NCI-H2081 (cell line): ENCODE measurements at places on chromosomes 6 and 20.

- DNase-seq: peak; percentile 25
Observed at GRCh38 chr6:10268611-10269310, 146.1 kb downstream of the TFAP2A start.

- DNase-seq: peak; percentile 46
Observed at GRCh38 chr6:53986165-53986720, 125.0 kb upstream of the MLIP start.

- no peak for DNase-seq
Observed at GRCh38 chr6:75572072-75572471, 29.6 kb upstream of the SENP6 start.

DNA sequence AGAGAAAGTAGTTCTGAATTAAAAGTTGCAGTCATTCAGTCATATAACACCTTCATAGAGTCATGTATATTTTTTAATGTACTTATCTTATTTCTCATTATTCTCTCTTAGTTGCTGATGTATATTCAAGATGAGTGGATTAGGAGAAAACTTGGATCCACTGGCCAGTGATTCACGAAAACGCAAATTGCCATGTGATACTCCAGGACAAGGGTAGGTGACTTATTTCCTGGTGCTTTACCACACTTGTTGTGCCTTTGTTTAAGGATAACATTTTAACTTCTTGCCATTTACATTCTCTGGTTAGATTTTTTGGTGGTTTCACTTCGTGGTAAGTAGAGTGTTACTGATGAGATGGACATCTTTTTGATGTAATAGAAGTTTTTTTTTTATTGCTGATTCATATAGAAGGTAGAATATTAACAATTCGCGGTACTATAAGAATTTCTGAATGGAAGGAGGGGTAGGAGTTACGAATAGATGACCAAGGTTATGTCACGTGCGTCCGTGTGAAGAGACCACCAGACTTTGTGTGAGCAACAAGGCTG, 120.5 kb downstream of the NCOA3 start:
- no peak for DNase-seq

DNA sequence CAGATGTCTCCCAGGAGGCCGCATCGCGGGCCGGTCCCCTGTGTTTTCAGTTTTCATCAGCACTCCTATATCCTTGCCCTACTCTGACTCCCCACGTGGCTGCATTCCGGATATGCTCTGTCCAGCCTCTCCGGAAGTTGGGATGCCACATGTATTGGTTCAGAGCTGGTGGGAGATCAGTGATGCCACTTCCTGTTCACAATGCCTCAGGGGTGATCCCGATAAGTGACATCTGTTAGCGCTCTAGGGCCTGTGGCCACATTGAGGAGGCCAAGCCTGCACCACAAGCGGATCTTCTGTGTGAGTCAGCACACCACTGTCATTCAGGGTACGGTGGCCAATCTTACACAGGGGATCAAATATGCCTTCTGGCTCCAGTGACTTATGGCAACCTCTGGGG, 57.8 kb downstream of the PPP1R3G start:
- no peak for DNase-seq

DNA sequence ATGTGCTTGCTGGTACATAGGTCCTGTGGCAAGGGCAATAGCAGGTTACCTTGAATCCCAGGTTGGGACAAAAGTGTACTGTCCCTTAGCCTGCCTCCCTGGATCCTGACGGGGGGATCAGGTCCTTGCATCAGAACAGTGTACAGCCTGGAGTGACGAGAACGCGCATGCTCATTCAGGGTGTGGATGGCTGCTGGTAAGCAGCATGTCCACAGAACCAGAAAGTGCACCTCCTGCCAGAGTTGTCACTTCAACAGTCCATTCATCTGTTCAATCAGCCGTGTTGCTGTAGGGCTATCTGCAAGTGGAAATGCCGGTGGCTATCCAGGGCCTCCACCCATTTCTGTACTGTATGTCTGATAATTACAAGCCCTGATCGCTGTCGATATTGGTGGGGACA, 236.3 kb upstream of the SOX4 start:
- no peak for DNase-seq

- no peak for DNase-seq
Observed at GRCh38 chr6:33609528-33609927, 11.6 kb upstream of the ITPR3 start.

DNA sequence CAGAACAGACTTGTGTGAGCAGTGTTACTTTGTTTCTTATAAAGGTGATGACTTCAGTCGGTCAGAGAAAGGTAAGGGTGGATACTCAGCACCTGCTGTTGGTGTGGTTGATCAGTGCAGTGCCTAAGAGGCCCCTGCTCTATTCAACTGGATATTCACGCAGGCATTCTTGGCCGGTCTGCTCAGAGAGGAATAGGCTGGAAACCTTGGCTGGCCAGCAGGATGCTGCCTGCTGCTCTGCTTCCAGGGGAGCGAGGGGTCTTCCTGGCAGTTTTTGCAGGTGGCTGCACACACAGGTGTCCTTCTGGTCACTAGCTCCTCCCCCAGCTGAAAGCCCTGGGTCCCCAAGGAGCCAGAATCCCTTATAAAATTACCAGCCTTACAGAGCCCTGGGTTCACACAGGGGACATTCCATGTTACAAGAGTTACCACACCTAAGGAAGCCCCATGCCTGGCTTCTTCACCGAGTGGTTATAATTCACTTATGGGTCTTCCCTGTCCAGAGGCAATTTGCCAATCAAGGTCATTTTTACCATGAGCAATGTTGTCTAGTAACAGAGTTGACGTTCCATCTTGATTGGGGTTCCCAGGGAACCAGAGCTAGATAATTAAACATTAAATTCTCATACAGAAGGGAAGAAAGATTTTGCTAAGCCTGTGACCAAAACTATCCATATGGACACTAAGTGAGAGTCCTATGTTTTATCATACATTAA, 16.4 kb downstream of the SYNJ2 start:
- DNase-seq: no peak

DNA sequence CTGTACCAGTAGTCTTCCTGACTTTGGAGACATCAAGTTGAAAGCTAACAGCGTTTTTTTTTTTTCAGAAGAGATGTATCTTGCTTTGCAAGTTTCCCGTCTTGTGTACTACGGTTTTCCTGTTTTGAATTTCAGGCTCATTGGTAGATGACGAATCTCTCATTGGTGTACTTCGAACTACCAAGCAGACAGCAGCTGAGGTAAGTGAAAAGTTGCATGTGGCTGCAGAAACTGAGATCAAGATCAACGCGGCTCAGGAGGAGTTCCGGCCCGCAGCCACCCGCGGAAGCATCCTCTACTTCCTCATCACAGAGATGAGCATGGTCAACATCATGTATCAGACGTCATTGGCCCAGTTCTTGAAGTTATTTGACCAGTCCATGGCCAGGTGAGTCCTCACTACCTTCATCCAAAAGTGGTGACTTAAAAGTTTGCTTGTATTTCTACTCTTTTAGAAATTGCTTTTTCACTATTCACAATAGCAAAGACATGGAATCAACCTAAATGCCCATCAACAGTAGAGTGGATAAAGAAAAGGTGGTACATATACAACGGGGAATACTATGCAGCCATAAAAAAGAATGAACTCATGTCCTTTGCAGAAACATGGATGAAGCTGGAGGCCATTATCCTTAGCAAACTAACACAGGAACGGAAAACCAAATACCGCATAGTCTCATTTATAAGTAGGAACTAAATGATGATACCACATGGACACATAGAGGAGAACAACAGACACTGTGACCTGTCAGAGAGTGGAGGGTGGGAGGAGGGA, 110.6 kb upstream of the GLP1R start:
- DNase-seq: no peak

DNA sequence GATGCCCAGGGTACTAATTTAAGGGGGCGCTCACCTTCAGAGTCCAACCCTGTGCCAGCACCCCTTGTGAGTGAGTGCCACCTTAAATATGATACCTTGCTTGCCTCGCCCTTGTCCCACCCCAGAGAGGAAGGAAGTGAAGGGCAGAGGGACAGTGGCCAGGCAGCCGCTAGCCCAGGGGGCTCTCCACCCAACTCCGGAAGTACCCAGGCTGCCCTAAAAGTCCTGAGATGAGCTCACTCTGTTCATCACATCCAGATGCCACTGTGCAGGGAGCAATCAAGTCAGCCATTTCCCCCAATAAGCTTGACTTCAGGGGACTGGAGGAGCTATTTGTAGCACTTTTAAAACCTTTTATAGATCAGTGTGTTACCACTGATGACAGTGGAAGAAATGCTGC, 25.0 kb upstream of the STX16 start:
- no peak for DNase-seq

DNA sequence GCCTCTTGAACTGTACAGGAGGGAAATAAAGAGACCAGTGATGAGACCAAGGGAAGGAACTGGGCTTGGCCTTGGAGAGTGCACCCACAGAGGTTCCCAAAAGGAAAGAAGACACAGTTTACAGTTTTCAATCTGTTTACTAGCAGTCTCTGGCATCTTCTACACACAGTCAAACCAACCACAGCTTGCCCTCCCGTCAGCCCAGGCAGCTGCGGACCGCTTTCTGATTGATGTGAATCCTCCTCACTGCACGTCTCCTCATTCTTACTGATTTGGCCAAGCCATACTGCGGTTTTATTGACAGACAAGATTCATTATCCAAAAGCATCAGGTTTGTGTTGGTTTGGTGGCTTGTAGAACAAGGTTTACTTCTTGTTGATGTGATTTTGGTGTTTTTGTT, 104.5 kb upstream of the ASF1A start:
- no peak for DNase-seq

- no peak for DNase-seq
Observed at GRCh38 chr6:56690519-56691285, 48.0 kb upstream of the DST start.

DNA sequence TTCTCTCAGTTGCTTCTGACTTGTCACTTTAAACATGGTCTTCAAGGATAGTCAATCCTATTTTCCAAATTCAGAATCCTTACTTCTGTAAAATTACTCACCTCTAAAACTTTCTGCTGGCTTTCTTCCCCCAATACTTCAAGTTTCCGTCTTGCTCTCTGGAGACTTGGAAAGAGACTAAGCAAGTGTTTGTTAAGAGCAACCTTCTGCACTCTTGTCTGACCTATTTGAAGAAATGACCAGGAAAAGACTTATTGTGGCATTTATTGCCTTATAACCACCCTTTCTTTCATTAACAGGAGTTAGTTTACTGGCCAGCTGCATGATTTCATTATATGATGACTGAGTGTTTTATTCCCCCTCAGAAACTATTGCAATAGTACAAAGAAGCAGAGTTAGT, 181.0 kb downstream of the TBC1D7 start:
- no peak for DNase-seq

DNA sequence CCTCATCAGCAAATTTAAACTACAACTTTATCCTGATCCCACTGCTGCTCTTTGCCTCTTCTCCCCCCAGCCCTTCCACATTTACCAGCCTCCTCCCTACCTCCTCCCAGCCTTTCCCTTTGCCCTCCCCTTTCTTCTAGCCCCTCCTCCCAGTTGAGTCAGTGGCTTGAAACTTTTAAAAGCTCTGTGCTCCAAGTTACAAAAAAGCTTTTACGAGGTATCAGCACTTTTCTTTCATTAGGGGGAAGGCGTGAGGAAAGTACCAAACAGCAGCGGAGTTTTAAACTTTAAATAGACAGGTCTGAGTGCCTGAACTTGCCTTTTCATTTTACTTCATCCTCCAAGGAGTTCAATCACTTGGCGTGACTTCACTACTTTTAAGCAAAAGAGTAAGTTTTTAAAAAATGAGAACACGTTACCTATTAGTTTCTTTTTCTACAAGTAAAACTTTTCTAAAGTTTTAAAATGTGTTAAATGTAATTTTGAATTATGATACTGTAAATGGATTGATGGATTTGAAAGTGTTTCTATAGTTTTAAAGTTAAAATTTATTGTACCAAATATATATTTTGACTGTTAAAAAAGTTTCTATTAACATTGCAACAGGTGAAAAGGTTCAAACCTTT, at the start of gene GJA1:
GJA1 (plus strand) TSS at position 203 of the 626 bp plus-strand sequence. CDS start 11,202 bp downstream, outside the sequence.
- DNase-seq: no peak

DNA sequence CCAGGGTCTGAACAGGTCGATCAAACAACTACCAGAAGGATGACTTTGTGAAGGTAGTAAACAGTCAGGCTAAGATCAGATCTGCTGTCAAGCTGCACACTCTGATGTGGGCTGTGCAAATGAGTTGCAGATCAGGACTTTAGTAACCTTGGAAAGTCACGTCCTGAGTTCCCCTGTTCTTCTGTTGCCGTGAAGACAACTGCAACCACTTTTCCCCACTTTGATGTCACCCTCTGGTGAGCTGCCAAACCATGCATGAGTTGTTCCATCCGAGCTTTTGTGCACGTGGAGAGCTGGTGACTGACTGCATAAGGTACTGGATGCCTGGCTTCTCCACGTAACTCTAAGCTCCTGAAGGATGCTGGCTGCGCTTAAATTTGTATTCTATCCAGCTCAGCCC, 111.0 kb downstream of the CD83 start:
- DNase-seq: no peak

DNA sequence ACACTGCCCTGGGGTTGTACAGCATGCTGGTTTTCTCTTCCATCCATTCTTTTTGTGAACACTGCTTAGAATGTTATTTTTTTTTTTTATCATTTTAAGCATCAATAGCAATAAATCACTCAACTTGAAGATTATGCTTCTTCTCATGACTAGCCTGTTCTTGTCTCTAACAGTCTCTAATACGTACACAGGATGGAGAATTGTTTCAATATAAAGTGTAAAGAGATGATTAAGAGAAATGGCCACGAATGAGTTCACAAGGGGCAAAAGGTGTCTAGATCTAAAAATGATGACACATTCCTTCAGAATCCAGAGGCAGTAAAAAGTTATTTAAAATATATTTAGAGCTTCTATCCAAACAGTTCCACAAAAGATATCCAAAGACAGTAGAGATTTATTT, 390.2 kb downstream of the HDGFL1 start:
- DNase-seq: no peak

DNA sequence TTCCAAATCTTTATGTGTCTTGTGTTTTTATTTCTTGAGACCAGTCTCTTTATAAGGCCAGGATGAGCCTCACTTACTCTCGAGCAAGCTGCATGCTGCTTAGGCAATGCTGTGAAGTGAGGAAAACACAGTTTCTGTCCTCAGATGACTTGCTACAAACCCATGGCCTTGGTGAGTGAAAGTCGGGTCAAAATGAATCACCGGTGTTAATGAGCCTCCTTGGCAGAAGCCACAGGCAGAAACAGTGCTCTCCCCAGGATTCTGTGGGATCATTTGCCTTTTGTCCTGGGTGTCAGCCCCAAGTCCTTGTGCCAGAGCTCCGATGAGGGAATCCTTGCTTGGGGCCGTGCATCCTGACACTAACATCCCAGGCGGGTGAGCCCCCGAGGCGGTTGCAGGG, 482.5 kb downstream of the QKI start:
- no peak for DNase-seq
